ENCODE measurements at places on chromosomes 12 and 14.

- no peak for DNase-seq
Observed at GRCh38 chr12:115383668-115384067, 699.7 kb upstream of the TBX3 start.

- DNase-seq = no peak
Observed at GRCh38 chr12:131090274-131091210, 136.8 kb downstream of the ADGRD1 start.

DNA sequence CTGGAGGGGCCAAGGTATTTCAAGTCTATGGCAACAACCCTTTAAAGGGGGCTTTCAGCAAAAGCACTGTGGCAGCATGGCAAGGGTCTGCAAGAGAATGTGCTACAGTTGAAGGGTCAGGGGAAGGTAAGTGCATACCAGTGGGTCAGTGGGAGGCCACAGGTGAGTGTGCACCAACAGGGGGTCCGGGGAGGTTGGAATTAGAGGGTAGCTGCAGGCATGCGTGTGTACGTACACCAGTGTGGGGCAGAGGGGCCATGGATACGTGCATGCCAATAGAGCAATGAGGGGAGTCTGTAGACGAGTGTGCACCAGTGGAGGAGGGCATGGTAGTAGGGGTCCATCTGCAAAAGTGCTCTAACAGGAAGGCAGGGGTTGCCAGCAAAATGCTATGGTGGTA lies 448.9 kb downstream of the NAV3 start:
- DNase-seq = no peak

DNA sequence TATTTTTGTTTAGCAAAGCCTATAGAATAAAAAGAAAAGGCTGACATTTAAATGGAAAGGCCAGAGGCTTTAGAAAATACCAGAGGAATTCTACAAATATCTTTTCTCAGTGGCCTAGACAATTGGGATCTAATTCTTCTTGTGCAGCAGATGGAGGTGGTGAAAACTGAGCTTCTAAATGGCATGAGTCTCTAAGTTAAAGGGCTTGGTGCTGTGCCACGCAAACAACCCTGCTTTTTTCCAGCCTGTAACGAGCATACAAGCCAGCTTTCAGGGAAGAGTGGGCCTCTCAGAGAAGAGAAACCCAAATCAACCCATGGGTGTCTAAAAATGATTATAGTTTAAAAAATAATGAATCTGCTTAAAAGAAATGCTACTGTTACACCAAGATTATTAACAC lies 237.9 kb upstream of the NAV3 start:
- DNase-seq = no peak
